Panc1 (cell line): ENCODE measurements at places on chromosomes 7 and 10.
A peak's percentile ranks its signal among the peaks of the same experiment; 100 is the strongest.

DNA sequence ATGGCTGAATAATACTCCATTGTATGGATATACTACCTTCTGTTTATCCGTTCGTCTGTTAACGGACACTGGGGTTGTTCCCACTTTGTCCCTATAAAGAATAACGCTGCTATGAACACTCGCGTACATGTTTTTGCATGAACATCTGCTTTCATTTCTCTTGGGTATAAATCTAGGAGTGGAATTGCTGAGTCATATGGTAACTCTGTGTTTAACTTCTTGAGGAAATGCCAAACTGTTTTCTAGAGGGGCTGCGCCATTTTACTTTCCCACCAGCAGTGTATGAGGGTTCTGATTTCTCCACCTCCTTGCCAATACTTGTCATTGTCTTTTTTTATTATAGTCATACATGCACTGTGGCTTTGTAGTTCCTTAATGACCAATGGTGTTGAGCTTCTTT, 20.6 kb upstream of the RASSF4 start:
- no peaks in the 10 kb centered on the region for H3K4me1 ChIP-seq
- H3K27me3 ChIP-seq = no peaks in the 10 kb centered on the region
- DNase-seq = no peak
- no peak overlapping the region for H3K27ac ChIP-seq
- no peak overlapping the region for H3K4me3 ChIP-seq

- H3K27me3 ChIP-seq = no peaks in the 10 kb centered on the region
- no peak overlapping the region for H3K27ac ChIP-seq
- no peaks in the 10 kb centered on the region for H3K4me1 ChIP-seq
- H3K36me3 ChIP-seq = no peaks in the 10 kb centered on the region
These were observed 147.1 kb downstream of the RNF216 start for GRCh38 chr7:5634107-5634950.

- no peak for DNase-seq
- peak overlapping the region; percentile 26; the same call in 1 of the 2 replicates for H3K27ac ChIP-seq
These were observed 15.0 kb downstream of the PDLIM1 start for GRCh38 chr10:95275726-95276366.

DNA sequence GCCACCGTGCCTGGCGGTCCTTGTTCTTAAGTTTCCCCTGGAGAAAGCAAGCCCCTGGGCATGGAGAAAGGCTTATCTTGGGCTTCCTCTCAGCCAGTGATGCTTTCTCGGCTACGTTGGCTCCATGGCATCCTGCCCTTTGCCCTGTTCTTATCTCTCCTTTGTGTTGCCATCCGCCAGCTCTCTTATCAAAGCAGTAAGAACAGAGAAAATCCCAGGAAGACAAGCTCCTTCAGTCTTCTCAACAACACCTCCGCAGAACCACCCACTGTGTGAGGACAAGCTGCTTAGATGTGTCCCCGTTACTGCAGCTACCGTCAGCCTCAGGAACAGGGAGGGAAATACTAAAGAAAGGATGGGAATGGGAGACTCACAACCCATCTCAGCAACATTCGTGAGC, 3.3 kb downstream of the PLEKHS1 start:
- peaks cover 3% of the 10 kb centered on the region; the same call in 1 of the 2 replicates for H3K27me3 ChIP-seq
- no peak overlapping the region for H3K4me3 ChIP-seq
- DNase-seq = no peak
- no peaks in the 10 kb centered on the region for H3K4me1 ChIP-seq

DNA sequence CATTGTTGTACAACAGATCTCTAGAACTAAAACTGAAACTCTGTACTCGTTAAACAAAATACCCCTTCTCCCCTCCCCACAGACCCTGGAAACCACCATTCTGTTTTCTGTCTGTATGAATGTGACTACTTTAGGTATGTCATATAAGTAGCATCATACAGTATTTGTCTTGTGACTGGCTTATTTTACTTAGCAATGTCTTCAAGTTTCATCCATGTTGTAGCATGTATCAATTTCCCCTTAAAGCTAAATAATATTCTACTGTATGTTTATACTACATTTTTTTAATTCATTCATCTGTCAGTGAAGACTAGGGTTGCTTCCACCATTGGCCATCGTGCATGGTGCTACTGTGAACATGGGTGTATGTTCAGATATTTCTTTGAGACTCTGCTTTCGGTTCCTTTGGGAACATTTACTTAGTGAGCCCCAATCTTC, 71.2 kb upstream of the RPA3 start:
- no peak overlapping the region for H3K4me3 ChIP-seq
- no peaks in the 10 kb centered on the region for H3K4me1 ChIP-seq
- no peaks in the 10 kb centered on the region for H3K36me3 ChIP-seq
- H3K27ac ChIP-seq = no peak overlapping the region
- no peaks in the 10 kb centered on the region for H3K27me3 ChIP-seq
